ENCODE measurements at places on chromosomes 1 and 21.

DNA sequence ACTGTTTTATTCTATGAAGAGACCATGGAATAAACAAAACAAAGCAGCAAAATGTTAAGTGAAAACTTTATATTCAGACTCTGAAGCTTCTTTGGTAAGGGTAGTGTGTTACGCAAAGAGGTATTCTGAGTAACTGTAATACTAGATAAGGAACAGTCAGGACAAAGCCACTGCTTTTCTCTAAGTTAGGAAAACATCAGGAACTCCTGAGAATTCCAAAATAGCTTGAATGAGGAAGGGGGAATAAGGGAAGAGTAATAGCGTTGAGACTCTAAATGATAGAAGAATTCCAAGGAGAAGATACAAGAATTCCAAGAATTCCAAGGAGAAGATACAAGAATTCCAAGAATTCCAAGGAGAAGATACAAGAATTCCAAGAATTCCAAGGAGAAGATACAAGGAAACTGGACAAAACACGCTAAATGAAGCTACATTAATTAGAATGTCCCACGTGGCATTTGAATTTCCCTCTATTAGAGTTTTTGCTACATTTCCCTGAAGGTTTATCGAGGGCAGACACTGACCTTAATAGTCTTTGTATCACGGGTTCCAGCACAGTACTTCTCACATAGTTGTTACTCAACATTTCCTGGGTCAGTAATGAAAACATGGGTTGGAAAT, 71.5 kb downstream of the SMYD3 start:
- DNase-seq = no peak

DNA sequence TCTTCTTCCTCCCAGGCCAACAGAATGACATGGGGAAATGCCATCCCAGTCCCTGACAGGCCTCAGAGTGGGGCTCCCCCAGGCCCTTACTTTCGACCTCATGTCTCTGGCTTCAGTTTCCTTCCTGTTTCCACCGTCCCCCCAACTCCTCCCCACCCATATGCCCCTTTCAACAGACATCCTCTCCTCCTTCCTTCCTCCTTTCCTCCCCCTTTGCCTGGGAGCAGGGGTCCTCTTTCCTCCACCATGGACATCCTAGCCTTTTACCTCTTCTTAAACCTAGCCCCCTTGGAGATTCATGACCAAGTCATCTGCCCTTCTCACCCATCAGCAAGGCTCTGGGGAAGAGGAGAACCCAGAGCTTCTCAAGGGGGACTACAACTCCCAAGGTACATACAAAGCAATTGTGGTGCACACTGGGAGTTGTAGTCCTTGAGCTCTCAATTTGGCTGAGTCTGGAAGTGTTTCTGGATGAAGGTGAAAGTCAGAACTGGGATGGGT, 4.0 kb downstream of the ZBTB7B start:
- DNase-seq = peak; percentile 71

DNA sequence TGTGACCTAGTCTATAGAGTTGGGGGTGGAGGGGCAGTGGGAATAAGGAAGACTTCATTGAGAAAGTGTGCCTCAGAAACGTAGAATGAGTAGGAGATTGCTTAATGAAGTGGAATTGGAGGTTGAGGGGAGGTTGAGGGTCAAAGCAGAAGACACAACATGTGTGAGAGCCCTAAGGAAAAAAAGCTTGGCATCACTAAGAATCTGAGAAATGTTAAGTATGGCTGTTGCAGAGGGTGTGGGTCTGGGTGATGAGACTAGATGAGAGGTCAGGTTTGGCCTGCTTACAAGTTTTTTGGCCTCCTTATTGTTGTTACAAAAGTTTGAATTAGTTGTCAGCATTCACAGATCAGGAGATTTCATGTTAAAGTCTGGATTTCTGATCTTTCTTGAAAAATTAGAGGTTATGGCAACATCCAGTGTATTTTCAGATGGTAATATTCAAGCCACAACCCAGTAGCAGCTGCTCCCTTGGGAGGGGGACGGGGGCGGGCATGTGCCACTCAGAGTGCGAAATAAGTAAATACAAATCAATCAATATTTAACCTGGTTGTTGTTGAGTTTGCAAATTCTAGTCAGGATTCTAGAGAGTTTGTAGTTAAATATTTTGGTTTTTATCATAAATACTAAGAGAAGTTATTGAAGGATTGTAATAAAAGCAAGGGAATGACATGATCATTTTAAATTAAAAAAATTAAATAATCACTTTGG, 4.3 kb downstream of the MAN1A2 start:
- no peak for DNase-seq

DNA sequence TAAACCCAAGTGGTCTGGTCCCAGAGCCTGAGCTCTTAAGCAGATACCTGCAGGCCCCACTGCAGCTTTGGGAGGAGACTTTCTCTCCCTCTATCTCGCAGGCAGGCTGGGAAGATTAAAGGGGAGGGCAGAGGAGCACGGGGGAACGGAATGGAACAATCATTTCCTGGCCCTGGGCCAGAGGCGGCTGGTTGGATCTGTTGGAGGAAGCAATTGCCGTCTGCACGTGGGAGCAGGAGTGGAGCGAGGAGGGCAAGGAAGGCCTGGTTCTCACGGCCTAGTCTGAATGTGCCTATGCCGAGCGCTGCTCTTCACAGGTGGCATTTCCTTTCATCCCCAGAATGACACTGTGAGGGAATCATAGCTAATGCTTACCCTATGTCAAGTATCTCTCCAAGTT, 23.7 kb downstream of the NKAIN1 start:
- no peak for DNase-seq

- no peak for DNase-seq
These were observed 91.2 kb downstream of the SLC45A1 start for GRCh38 chr1:8409106-8409505.

- DNase-seq = no peak
These were observed 7.0 kb upstream of the P3R3URF start for GRCh38 chr1:46183079-46183847.

GRCh38 chr21:45912611-45913417, 68.8 kb upstream of the COL6A1 start:
- DNase-seq = no peak

DNA sequence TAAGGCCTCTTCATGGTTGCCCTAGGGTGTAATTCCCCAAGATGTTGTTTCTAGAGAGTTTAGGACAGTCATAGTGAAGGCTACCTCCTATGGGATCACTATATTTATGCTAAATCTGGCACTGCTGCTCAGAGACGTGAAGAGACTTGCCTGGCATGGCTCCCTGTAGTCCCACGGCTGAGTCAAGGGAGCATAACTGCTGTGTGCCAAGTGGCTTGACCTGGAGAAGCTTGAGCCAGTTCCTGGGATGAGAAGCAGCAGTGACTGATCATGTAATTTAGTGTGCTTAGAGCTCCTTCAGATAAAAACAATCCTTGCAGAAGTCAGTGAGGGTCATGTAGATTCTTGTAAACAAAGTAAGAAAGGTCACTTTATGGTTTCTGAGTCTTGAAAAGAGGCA, 68.9 kb upstream of the TSPAN2 start:
- no peak for DNase-seq

- peak; percentile 54 for DNase-seq
These were observed 41.9 kb downstream of the UBE2G2 start for GRCh38 chr21:44759628-44760285.

DNA sequence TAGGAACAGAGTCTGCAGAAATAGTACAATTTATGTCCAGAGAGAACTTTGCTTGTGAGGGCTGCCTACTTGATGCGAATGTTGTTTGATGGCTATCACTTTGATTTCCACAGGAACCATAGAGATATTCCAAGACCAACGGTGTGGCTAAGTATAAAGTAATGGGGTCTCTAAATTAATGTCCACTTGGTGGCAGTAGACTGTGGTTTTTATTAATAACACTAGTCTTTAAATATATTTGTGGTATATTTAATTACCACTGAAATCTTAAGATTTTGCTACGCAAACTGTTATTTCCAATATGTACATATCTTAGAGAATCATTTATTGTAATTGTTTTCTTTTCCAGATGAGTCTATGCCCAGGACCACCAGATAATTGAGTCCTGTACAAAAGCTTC, 647.9 kb downstream of the PLA2G4A start:
- DNase-seq = no peak

DNA sequence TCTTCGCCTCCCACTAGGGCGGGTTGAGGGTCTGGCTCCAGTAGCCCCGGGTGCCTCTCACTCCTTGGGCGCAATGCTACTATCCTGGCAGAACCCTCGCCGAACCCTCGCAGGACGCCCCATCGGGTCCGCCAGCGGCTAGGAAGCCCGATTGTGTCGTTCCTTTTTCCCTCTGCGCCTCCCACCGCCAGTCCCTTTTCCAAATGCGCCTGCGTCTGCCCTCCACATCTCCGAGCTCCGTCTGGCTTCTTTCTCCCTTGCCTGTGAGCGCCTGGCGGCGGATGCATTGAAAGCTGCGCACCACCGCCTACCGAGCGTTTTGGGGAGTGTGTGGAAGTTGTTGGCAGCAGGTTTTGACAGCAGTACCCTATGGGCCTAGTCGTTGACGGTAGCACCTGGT, 1.0 kb upstream of the DIRAS3 start:
- DNase-seq = no peak

- no peak for DNase-seq
These were observed 363.7 kb downstream of the SETD4 start for GRCh38 chr21:35696644-35697043.

- no peak for DNase-seq
These were observed 86.2 kb downstream of the TTC3 start for GRCh38 chr21:37159053-37159776.

- DNase-seq = peak; percentile 90
These were observed at the start of gene MX2 for GRCh38 chr21:41361786-41362604. Gene MX2 (plus strand): TSS chr21:41362027. CDS start chr21:41376907, 14,880 bp downstream.

DNA sequence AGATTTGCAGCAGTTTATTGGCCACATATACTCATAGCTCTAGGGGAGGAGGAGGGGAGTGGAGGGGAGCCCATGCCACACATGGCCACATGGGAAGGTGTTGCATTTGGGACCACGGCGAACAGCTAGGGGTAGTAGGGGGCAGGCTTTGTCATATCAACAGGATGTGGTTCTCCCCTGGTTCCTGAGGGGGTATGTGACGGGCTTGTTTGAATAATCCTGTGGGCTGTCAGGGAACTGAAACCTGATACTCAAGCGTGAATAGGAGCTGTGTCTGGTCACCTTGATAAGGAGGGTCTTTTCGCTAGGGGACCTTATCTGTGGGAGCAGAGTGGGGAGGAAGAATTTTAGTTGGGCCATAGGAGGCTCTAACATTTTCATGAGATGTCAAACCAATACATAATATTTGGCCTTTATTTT, 264.7 kb downstream of the CTH start:
- no peak for DNase-seq

DNA sequence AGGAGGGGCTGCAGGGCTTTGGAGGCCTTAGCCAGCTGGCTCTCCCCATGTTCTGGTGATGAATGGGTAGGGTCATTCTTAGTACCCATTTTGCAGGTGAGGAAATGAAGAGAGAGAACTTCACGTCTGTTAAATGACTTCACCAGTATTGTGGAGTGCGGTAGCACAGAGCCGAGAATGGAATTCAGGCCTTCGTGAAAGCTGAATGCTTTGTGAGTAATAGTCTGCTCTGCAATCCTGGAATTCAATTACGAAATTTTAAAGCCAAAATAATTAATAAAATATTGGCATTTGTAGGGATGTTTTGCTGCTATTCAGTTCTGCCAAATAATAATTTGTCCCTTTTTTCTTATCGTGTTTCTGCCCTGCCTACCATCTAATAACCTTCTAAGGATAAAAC, 197.7 kb downstream of the GREM2 start:
- DNase-seq = no peak

DNA sequence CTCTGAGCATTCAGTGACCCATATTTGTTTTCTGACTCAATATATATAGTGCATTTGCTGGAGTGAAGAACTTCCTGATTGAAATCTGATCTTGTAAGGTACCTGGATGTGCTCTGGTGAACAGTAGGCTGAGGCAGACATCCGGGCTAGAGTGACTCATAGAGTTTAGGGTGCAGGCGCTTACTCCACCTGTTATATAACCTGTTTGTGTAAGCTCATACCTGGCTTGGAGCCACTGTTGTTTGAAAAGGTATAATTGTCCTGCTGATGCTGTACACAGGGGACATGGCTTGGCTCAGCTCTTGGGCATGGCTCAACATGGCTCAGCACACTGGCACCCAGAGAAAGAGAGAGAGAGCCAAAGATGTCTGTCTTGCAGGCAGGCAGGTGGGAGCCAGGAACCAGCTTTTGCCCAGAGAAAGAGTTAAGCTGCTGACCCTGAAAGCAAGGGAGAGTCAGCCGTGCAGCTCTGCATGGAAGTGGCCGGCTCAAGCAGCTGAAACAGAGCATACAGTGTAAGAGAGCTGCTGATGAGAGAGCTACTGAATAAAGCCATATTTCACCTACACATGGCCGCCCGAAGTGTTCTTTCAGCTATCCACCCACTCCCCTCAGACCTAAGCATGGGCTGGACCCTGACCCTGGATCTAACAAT, 43.2 kb downstream of the GJA5 start:
- no peak for DNase-seq

DNA sequence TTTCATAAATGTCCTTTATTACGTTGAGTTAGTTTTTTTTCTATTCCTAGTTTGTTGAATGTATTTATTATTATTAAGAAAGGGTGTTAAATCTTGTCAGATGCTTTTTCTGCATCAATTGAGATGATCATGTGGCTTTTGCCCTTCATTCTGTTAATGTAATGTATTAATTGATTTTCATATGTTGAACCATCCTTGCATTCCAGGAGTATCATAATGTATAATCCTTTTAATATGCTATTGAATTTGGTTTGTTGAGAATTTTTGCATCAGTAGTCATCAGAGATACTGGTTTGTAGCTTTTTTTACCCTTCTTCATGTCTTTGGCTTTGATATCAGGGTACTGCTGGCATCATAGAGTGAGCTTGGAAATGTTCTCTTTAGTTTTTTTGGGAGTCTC, 100.0 kb downstream of the POFUT2 start:
- no peak for DNase-seq

GRCh38 chr1:178232949-178233348, 139.0 kb downstream of the RASAL2 start:
- DNase-seq = no peak

- no peak for DNase-seq
These were observed 735.9 kb downstream of the NCAM2 start for GRCh38 chr21:21734088-21734487.

DNA sequence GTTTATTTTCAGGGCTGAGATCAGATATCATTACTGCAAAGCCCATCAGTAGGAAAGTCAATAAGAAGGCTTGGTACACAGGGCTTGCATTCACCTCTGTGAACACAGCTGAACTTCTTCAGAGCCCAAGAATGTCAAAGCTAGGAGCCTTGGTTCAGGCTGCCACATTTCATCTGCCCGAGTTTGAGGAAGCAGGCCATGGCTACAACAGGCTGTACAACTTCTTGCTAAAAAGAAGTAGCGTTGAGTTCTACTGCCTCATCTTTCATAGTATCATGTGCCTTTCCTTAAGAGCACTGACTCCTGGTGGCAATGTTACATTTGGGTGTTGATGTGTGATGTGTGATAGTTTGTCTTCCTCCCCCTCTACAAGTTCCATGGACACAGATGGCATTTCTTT, 10.1 kb downstream of the C1orf162 start:
- DNase-seq = no peak

GRCh38 chr1:50735443-50735842, 224.6 kb downstream of the FAF1 start:
- DNase-seq = no peak

DNA sequence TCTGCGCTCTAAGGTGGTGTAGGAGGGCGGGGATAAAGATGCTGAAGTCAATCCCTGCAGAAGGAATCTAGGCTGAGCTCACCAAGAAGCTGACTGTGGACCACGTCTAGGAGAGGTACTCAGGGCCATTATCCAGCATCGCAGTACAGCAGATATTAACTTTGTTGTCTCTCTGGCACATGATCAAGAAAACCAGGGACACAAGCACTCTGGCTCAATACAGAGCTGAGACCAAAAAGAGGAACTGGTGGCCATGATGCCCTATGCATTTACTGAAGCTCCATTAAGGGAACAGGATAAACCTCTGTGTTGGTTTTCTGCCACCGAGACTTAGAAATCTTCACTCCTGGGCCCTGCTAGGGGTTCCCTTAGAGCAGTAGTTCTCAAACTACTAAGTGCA, 38.0 kb upstream of the ANGPTL7 start:
- no peak for DNase-seq
